ENCODE measurements at places on chromosomes 16 and 17.

GRCh38 chr16:56625943-56626654 is 518 bp downstream of the MT1E start:
- no peak for DNase-seq

DNA sequence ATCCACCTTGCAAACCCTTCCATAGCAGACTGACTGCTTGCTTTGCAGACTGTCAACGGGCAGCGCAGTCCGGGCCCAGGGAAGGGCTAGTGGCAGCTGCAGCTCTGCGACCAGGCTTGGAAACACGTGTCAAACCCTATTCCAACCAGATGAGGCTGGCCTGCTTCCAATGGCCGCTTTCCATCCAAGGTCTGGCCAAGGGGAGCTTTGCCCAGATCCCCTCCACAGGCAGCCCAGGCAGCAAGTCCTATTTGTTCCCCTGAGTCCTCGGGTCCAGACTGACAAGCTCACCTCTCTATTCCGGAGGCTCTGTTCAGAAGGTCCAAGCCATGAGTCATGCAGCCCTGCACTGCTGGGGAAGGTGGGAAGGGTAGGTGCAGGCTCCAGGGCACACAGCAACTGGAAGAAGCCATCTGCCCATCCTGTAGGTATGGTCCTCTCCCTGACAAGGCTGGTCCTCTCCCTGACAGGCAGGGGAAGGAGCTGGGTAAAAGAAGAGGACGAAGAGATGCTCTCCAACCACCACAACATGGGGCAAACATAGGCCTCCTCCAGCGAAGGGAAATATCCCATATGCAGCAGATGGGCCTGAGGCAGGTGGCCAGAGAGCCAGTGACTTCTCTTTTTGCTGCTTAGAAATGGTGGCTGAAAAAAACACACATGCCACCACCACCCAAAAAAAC is 22.6 kb upstream of the AXIN2 start:
- no peak for DNase-seq

DNA sequence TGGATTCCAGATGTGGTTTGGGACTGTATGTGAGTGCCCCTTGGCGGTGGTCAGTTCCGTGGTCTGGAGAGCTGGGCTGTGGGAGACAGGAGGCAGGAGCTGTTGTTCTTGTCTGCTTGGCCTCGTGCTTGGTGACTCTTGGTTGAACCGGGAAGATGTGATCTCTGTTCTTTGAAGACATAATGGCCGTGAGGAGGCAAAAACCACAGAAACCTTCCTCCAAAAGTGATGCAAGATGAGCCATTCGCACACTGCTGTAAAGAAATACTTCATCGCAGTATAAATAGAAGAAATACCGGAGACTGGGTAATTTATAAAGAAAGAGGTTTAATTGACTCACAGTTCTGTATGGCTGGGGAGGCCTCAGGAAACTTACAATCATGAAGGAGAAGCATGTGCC is 128.8 kb downstream of the RAP1GAP2 start:
- no peak for DNase-seq

GRCh38 chr16:19776147-19776546 is 58.1 kb downstream of the IQCK start:
- no peak for DNase-seq

DNA sequence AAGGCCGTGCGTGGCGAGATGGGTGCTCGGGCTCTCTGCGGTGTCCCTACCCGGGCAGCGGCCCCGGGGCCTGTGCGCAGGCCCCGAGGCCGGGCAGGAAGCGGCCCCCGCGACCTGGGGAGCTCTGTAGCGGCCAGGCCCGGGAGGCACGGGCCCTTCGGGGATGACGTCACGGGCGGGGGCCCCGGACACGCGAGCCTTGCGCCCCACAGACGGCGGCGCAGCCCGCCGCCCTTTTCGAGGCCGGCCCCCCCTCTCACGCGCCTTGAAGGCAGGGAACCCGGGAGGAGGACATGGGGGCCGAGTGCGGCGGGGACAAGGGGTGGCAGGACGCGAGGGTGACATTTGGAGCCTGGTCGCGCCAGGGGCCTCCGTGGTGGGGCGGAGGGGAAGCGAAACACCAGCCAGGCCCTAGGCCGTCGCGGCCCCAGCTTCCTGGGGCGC is 1.1 kb downstream of the RAI1 start:
- no peak for DNase-seq

GRCh38 chr17:78748048-78748729 is 33.9 kb downstream of the CYTH1 start:
- DNase-seq: no peak

DNA sequence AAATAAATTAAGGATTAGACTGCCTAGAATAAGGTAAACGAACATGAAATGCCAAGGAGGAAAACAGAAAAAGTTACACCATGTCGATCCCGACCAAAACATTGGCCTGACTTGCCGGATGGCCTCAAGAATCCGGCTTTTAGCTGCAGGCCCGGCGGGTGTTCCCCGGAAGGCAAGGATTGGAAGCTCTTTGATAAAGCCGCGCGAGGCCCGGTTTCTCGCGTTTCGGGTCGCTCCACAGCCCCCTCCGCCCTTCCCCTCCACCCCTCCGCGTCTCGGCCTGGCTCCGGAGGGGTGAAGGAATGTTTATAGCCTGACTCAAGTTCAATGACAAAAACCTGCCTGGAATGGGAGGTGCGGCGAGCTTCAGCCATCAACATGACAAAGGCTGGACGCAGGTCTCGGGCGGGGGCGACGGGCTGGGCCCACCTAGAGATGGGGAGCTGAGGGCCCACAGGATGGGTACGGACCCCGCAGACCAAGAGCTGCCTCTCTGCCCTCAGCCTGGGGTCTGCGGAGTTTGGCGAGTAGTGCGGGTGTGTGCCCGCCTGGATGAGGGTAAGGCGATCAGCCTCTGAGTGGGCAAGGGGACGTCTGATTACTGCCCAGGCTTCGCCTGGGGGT is 2.6 kb downstream of the PRAC1 start:
- DNase-seq: no peak

GRCh38 chr17:78986048-78986648 is 6.4 kb upstream of the LGALS3BP start:
- DNase-seq: no peak

- no peak for DNase-seq
These were observed 170.6 kb upstream of the CACNG5 start for GRCh38 chr17:66664336-66664735.

- no peak for DNase-seq
These were observed 2.5 kb downstream of the RNF166 start for GRCh38 chr16:88703486-88704309.

- no peak for DNase-seq
These were observed 77.7 kb upstream of the KCNJ16 start for GRCh38 chr17:69997332-69997731.

- DNase-seq: no peak
These were observed 30.7 kb downstream of the PIMREG start for GRCh38 chr17:6474906-6475305.

GRCh38 chr16:52993179-52993578 is 59.5 kb downstream of the CHD9NB start:
- no peak for DNase-seq

- no peak for DNase-seq
These were observed 27.1 kb downstream of the HNF1B start for GRCh38 chr17:37717627-37718323.

DNA sequence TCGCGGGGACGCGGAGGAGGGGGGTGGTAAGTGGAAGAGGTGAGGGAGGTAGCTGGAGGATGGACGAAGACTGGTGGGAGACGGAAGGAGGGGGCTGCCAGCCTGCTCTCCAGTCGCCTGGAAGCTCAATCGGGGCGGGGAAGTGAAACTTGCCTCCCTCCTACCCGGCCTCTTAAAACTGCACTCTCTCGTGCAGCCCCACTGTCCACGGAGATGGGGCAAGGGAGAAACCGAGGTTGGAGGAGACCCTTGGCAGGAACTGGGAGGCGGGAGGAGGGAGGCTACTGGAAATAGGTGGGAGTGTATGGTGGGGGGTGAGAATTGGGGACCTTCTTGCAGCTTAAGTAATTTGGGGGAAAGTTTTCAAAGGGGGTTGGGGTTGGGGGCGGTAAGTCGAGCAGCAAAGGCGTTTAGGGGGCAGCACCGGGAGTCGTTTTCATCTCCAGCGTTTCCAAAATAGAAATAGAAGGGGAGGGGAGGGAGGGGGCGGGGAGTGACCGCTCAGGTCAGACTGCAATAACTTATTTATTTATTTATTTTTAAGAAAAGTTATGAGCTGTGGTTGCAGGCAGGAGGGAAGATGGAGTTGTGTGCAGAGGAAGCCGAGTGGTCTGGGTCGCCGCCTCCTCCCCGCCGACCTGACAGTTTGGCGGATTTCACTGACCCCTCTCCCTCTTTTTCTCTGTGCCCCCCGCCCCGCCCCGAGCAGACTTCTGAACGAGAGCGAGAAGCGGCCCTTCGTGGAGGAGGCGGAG is 1.4 kb downstream of the SOX9 start:
- no peak for DNase-seq

GRCh38 chr17:78484271-78485246 is 92.6 kb downstream of the DNAH17 start:
- DNase-seq: no peak

DNA sequence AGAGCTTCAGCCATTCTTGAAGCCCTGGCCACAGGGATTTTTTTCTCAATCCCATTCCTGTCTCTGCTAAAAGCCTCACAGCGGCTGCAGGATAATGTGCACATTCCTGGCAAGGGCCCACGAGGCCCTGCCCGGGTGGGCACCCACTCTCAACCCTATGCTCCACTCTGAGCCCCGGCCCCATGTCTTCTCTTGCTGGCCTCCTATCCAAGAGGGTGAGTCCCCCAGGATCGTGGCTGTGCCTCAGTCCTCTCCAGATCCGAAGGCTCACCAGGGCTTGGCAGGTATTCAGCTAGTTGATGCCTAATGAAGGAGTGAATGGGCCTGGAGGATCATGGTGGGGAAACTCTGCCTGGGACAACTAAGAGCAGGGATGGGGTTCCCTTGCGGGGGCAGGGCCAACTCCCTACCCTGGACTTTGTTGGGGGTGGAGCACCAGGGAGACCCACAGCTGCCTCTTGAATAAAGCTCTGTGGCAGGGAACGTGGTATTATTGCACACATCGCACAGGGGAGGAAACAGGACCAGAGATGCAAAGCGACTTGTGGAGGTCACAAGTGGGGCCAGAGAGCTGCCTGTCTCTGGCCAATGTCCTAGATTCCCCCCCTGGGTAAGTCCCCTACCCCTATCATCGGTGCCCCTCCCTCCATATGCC is 5.4 kb downstream of the ARHGAP27 start:
- DNase-seq: no peak

DNA sequence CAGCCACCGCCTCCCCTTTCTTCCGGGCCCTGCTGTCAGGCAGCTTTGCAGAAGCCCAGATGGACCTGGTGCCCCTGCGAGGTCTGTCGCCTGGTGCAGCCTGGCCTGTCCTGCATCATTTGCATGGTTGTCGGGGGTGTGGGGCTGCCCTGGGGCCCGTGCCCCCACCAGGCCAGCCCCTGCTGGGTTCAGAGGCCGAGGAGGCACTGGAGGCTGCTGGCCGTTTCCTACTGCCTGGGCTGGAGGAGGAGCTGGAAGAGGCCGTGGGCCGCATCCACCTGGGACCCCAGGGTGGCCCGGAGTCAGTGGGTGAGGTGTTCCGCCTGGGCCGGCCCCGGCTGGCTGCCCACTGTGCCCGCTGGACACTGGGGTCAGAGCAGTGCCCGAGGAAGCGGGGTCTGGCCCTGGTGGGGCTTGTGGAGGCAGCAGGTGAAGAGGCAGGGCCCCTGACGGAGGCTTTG is 5.5 kb upstream of the TGFB1I1 start:
- DNase-seq: no peak

- no peak for DNase-seq
These were observed 5.1 kb upstream of the TRIM25 start for GRCh38 chr17:56918916-56919315.

- no peak for DNase-seq
These were observed 184.9 kb downstream of the SEC14L1 start for GRCh38 chr17:77325577-77326075.

GRCh38 chr17:48011405-48012150 is 26.0 kb downstream of the COPZ2 start:
- no peak for DNase-seq

GRCh38 chr16:85767531-85767930 is 16.6 kb upstream of the C16orf74 start:
- no peak for DNase-seq

DNA sequence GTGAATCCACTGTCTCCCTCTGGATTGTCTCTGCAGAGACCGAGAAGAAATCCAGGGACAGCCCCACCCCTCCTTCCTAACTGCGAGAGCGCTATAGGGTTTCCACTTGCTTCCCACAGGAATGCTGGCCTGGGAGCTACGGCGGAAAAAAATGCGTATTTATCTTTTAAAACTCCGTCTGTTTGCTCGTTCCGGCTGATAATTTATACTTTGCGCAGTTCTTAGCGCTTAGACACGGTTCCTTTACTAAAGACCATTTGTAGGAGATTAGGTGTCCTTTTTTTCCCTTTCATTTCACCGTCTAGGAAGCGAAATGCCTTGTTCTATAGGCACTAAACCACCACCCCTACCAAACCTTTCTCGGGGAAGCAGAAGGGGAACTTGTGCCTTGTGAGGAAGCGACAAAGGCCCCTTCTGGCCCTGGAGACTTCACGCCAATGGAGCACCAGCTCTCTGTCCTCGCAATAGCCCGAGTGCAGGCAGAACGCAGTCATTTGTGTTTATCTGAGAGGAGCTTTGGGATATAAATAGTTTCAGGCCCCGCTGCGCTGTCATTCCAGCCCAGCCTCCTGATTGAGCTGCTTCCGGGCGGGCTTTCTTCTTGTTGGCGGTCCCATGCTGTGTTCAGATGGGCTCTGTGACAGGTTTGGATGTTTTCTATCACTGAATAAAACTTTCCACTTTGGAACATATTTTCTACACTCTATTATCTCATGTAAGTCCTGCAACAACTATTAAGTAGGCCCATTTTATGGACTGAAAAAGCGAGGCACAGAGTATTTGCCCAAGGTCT is 791 bp upstream of the SUPT4H1 start:
- DNase-seq: no peak

DNA sequence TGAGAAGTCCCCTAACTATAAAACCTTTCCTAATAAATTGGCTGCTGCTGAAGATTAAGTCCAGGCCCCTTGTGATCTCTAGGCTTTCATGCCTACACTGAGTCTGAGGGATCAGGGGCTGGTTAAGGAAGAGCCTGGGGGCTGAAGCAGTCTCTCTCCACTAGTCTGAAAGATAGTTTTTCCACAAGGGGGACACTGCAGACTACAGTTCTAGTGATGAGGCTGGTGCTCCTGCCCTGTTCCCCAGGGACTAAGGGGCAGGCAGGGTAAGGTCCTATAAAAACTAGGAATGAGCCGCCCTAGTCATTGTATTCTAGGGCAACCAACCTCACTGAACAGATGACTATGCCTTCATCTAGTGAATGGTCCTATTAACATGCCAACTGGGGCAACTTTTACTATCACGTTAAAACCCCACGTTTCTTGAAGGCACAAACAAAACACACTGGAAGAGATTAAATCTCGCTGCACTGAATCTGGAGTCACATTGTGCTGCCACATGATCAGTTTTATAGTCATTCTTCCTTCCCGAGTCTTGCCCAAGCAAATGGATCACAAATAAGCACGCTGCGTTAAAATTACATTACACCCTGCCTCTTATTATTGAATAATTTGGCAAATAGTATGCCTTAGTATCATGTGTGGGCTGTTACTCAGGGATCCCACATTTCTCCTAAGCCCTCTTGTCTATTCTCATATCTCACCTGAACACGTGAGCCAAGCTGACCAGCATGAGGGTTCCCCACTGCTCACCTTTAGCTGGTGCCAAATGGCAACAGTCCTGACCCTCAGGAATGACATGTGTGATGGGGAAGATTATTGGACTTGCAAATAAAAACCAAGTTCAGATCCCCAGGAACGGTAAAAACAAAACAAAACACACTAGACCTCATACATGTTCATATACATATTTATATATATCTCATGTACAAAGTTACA is 95.4 kb upstream of the TOB1 start:
- no peak for DNase-seq

- DNase-seq: no peak
These were observed 15.3 kb downstream of the DLG4 start for GRCh38 chr17:7204336-7204735.

GRCh38 chr17:83053739-83054451 is 25.5 kb upstream of the METRNL start:
- no peak for DNase-seq
